Activated naive CD8-positive, alpha-beta T cell treated with anti-CD3 and anti-CD28 coated beads for 36 hours (primary cell): ENCODE measurements at places on chromosomes 2 and 18. TPM values are rescaled to one million over a fixed set of nuclear protein-coding genes. Genes with fewer than 3 reads are reported as not detected.

DNA sequence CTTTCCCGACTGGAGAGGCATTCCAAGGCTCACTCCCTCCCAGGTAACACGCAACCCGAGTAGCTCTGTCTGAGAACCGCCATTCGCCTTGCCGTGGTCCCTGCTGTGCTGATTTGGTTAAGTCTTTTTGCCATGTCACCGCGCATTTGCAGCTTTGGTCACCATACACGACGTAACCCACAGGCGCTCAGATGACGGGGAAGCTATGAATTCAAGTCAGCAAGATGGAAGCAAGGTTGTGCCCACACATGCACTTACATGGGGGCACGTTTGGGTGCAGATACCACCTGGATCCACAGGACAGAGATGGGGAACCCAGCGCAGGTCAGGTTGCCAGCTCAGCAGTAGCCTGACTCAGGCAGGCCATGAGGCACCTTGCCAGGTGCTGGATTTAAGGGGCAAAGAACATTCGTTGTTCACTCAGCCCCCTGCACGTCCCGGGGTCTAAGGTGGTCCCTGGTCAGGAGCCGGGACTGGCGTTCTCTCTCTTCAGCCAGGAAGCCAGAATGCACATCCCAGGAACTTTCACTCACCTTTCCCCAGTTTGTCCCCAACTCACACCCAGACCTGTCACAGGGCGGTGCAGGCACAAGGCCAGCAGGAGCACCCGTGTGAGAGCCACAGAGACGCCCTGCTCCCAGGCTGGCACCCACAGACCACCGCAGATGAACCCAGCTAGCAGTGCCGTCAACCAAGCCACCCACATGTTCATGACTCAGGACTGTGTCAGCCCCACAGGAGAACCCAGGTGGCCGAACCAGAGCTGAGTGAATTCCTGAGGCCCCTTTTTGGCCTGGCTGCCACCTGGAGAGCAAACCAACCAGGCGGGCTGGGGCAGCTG is 19.9 kb downstream of the SNED1 start:
- no peak overlapping the region for H3K4me3 ChIP-seq
- H3K27me3 ChIP-seq: no peaks in the 10 kb centered on the region
- no peak overlapping the region for H3K27ac ChIP-seq
- no peaks in the 10 kb centered on the region for H3K4me1 ChIP-seq

- H3K27me3 ChIP-seq: peaks cover 18% of the 10 kb centered on the region
- no peak for DNase-seq
- H3K4me1 ChIP-seq: peaks cover 2% of the 10 kb centered on the region
- no peak overlapping the region for H3K4me3 ChIP-seq
- no peaks in the 10 kb centered on the region for H3K36me3 ChIP-seq
Measured at GRCh38 chr2:60505880-60506260, 47.6 kb downstream of the BCL11A start.

The PLGLB1 gene
- 0.74 TPM for total RNA-seq

- peaks cover 4% of the 10 kb centered on the region for H3K27me3 ChIP-seq
- H3K27ac ChIP-seq: no peak overlapping the region
- no peak for DNase-seq
- H3K36me3 ChIP-seq: no peaks in the 10 kb centered on the region
Measured at GRCh38 chr18:34837769-34838272, 127.7 kb downstream of the DTNA start.

GRCh38 chr2:106316915-106317314 is 122.8 kb upstream of the UXS1 start:
- DNase-seq: no peak
- H3K4me1 ChIP-seq: no peaks in the 10 kb centered on the region
- no peaks in the 10 kb centered on the region for H3K27me3 ChIP-seq
- no peak overlapping the region for H3K4me3 ChIP-seq
- no peaks in the 10 kb centered on the region for H3K36me3 ChIP-seq
- no peak overlapping the region for H3K27ac ChIP-seq

GRCh38 chr2:232419245-232420072 is 12.8 kb downstream of the ALPG start:
- peaks cover 5% of the 10 kb centered on the region for H3K4me1 ChIP-seq
- peaks cover 60% of the 10 kb centered on the region for H3K27me3 ChIP-seq
- no peaks in the 10 kb centered on the region for H3K36me3 ChIP-seq
- no peak overlapping the region for H3K27ac ChIP-seq
- peak overlapping the region; percentile 59 for H3K4me3 ChIP-seq
- peak; percentile 37 for DNase-seq

DNA sequence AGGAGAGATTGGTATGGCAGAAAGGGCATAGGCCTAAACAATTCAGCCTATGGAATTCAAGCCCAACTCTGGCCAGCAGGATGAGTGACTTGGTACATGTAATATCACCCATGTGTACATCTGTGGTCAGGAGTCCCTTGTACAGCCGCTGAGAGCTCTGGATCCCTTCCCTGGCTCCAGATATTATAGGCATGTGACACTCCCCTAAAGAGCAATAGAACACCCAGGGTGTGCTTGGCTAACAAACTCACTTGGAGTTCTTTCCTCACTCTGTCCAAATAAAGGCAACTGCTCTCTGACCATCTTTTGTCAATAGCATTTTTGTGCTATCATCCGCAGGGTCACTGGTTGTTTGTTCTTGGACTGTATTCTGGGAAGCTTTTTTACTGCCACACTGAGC is 197.4 kb upstream of the NCKAP5 start:
- no peaks in the 10 kb centered on the region for H3K36me3 ChIP-seq
- no peak overlapping the region for H3K4me3 ChIP-seq
- DNase-seq: no peak
- H3K4me1 ChIP-seq: no peaks in the 10 kb centered on the region
- H3K27ac ChIP-seq: no peak overlapping the region

The TM4SF20 gene
- not detected for total RNA-seq

DNA sequence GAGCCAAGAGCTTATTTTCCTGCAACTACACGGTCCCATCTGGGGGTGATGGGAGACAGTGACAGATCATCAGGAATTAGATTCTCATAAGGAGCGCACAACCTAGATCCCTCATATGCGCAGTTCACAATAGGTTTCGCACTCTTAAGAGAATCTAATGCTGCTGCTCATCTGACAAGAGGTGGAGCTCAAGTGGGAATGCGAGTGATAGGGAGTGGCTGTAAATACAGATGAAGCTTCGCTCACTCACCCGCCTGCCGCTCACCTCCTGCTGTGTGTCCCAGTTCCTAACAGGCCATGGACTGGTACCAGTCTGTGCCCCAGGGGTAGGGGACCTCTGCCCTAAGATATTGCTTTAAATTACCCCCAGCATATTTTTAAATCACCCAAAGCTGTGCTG is 10.8 kb downstream of the LRRFIP1 start:
- peaks cover 9% of the 10 kb centered on the region for H3K36me3 ChIP-seq
- H3K4me1 ChIP-seq: peaks cover 11% of the 10 kb centered on the region
- H3K27ac ChIP-seq: no peak overlapping the region
- H3K27me3 ChIP-seq: no peaks in the 10 kb centered on the region
- H3K4me3 ChIP-seq: no peak overlapping the region

DNA sequence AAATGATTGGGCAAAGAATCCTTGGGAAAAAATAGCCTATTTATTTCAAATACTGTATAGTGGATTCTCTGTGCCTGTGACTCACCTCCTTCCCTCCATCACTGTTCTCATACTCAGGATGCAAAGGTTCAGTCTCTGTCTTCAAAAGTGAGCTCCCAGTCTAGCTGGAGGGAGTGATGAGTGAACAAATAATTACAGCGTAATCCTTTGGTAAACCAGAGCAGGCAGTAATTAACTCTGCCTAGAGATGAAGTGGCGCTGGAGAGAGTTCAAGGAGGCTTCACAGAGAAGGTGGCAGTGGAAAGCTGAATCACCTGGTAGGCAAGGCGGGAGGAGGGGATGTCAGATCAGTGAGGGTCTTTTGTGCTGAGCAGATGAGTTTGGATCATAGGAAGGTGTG is 6.5 kb downstream of the DGUOK start:
- H3K27ac ChIP-seq: peak overlapping the region; percentile 74
- H3K36me3 ChIP-seq: peaks cover 48% of the 10 kb centered on the region
- no peak overlapping the region for H3K4me3 ChIP-seq
- H3K27me3 ChIP-seq: no peaks in the 10 kb centered on the region

DNA sequence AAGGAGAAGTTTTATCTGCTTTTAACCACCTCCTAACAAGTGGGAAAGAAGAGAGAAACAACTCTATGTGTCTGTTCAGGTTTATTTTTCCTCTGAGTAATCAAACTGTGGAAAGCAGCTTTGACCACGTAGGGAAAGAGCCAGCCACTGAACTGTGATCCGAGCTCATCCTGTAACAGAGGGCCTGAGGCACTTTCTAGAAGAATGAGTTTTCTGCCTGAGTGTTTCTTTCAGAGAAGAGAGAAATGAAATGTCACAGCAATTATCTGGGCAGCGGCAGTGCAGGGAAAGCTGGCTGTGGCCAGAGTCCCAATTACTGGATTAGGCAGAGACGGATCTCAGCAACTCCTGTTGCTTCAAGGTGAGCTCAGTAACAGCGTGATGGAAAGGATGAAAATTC is 151.9 kb downstream of the CD226 start:
- no peaks in the 10 kb centered on the region for H3K36me3 ChIP-seq
- no peaks in the 10 kb centered on the region for H3K27me3 ChIP-seq
- DNase-seq: no peak
- H3K4me3 ChIP-seq: no peak overlapping the region

- no peak overlapping the region for H3K4me3 ChIP-seq
- no peak for DNase-seq
- no peaks in the 10 kb centered on the region for H3K36me3 ChIP-seq
- H3K27ac ChIP-seq: no peak overlapping the region
Measured at GRCh38 chr18:64203295-64203694, 54.4 kb upstream of the LINC00305 start.

DNA sequence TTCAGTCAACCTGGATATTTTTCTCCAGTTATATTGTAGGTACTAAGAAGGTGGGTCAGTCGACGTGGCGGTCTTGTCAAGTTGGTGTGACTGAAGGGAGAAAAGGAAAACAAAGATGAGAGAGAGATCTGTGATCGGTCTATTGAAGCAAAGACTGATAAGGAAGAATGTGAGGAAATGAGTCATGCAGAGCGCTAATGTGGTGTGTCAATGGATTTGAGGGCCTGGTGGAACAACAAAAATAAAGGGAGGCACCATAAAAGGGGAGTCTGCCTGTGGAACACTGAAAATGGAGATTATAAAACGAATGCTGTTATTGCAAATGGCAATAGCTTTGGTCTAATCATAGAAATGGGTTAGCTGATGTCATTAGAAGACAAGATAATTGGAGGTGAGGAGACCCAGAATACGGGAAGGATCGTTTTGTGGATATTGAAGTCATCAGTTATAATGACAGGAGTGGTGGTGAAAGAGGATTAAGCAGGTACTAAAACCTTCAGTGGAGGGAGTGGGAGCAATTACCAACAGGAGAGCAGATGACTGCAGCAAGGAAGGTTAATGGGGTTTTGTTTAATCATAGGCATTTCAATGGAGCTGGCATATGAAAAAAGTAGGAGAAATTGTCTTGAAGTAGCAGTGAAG is 599.1 kb upstream of the FSHR start:
- no peak overlapping the region for H3K27ac ChIP-seq
- H3K27me3 ChIP-seq: no peaks in the 10 kb centered on the region
- H3K36me3 ChIP-seq: no peaks in the 10 kb centered on the region
- H3K4me1 ChIP-seq: no peaks in the 10 kb centered on the region
- H3K4me3 ChIP-seq: no peak overlapping the region
- DNase-seq: no peak

GRCh38 chr2:36570416-36570815 is 27.6 kb downstream of the FEZ2 start:
- H3K27ac ChIP-seq: no peak overlapping the region
- peaks cover 2% of the 10 kb centered on the region for H3K4me1 ChIP-seq
- peaks cover 19% of the 10 kb centered on the region for H3K36me3 ChIP-seq
- DNase-seq: no peak
- H3K27me3 ChIP-seq: no peaks in the 10 kb centered on the region

The AGFG1 gene
- 162 TPM for total RNA-seq

The NEB gene
- total RNA-seq: 0.06 TPM

GRCh38 chr2:157492189-157492773 is 48.4 kb upstream of the CYTIP start:
- H3K27me3 ChIP-seq: no peaks in the 10 kb centered on the region
- peak; percentile 67 for DNase-seq
- no peak overlapping the region for H3K4me3 ChIP-seq
- H3K4me1 ChIP-seq: peaks cover 52% of the 10 kb centered on the region
- H3K27ac ChIP-seq: no peak overlapping the region

GRCh38 chr18:53715243-53715853 is 509.1 kb downstream of the MBD2 start:
- no peak overlapping the region for H3K4me3 ChIP-seq
- H3K4me1 ChIP-seq: no peaks in the 10 kb centered on the region
- H3K36me3 ChIP-seq: no peaks in the 10 kb centered on the region
- H3K27ac ChIP-seq: no peak overlapping the region
- H3K27me3 ChIP-seq: no peaks in the 10 kb centered on the region

The SCG2 gene
- total RNA-seq: not detected

- peaks cover 5% of the 10 kb centered on the region for H3K36me3 ChIP-seq
- no peaks in the 10 kb centered on the region for H3K27me3 ChIP-seq
- no peak overlapping the region for H3K4me3 ChIP-seq
- H3K27ac ChIP-seq: peak overlapping the region; percentile 2
- peaks cover 30% of the 10 kb centered on the region for H3K4me1 ChIP-seq
Measured at GRCh38 chr2:6872394-6872793, 5.2 kb upstream of the RSAD2 start.

DNA sequence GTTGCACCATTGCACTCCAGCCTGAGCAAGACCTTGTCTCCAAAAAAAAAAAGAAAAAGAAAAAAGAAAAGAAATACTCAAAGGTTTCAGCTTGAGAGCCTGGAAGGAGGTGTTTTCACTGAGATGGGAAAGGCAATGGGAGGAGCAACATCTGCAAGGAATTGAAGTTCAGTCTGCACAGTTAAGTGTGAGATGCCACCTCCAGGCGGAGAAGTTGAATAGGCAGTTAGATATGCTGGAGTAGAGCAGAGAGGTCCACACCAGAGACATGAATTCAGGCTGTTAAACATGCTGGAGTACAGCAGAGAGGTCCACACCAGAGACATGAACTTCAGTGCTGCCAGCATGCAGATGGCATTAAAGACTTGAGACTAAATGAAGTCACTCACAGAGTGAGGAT is 41.4 kb upstream of the DTNB start:
- H3K27me3 ChIP-seq: peaks cover 16% of the 10 kb centered on the region
- no peak for DNase-seq
- no peaks in the 10 kb centered on the region for H3K36me3 ChIP-seq
- H3K27ac ChIP-seq: no peak overlapping the region
- no peak overlapping the region for H3K4me3 ChIP-seq
- peaks cover 10% of the 10 kb centered on the region for H3K4me1 ChIP-seq

DNA sequence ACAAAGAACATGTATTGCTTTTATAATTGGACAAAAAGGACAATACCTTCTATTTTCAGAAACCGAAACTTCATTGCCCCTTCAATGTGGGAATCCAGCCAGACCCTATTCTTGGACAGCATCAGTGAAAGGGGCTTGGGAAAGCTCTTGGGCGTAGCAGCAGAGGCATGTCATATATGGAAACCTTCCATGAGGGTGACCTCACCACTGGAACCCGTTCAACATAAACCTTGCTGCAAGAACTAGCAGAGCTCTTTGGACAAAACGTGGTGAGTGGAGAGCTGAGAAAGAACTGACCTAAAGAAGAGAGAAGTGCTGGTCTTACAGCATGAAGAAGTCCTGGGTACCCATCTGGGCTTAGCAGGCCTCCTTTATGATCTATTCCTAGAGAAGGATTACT is 22.7 kb upstream of the ACTG2 start:
- no peak for DNase-seq
- no peak overlapping the region for H3K4me3 ChIP-seq
- H3K27ac ChIP-seq: no peak overlapping the region
- H3K27me3 ChIP-seq: no peaks in the 10 kb centered on the region
- peaks cover 9% of the 10 kb centered on the region for H3K36me3 ChIP-seq
- H3K4me1 ChIP-seq: no peaks in the 10 kb centered on the region

- no peak for DNase-seq
- H3K4me1 ChIP-seq: no peaks in the 10 kb centered on the region
- H3K4me3 ChIP-seq: no peak overlapping the region
- H3K27ac ChIP-seq: no peak overlapping the region
Measured at GRCh38 chr18:26429535-26430226, 118.7 kb downstream of the KCTD1 start.

The SERPINB11 gene
- not detected for total RNA-seq

- DNase-seq: no peak
- no peak overlapping the region for H3K27ac ChIP-seq
- H3K4me3 ChIP-seq: no peak overlapping the region
Measured at GRCh38 chr2:94861308-94862152, 9.7 kb upstream of the TEKT4 start.
